ENCODE measurements at places on chromosomes 13 and 19.

DNA sequence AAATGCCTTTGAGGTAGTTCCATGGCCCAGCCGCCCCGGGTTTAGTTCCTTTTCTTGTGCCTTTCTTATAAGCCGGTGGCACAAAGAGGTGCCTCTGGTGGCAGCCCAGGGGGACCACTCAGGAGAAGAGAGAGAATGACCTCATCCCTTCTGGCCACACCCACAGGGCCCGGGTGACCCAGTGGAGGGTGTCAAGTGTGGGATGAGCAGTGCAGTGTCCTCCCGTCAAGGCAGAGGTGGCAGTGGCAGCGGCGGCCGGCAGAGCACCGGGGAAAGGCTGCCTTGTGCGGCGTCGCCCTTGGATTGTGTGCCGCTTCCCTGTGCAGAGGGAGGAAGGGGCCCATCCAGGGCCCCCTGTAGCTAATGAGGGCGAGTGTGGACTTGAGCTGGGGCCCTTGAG, 47.9 kb downstream of the KDM4B start:
- H3K4me1 ChIP-seq, result peaks cover 6% of the 10 kb centered on the region
- no peak overlapping the region for H3K4me3 ChIP-seq
- no peaks in the 10 kb centered on the region for H3K27me3 ChIP-seq
- no peak for DNase-seq
- H3K36me3 ChIP-seq, result peaks cover 3% of the 10 kb centered on the region
- H3K27ac ChIP-seq, result no peak overlapping the region

GRCh38 chr13:36920616-36921185, 663 bp upstream of the SMAD9 start:
- H3K4me3 ChIP-seq, result peak overlapping the region; percentile 70
- H3K36me3 ChIP-seq, result no peaks in the 10 kb centered on the region
- no peak for DNase-seq
- peaks cover 4% of the 10 kb centered on the region for H3K4me1 ChIP-seq

- peaks cover 5% of the 10 kb centered on the region for H3K4me1 ChIP-seq
- H3K27ac ChIP-seq, result no peak overlapping the region
Measured at GRCh38 chr13:98652721-98653462, 76.0 kb upstream of the STK24 start.

DNA sequence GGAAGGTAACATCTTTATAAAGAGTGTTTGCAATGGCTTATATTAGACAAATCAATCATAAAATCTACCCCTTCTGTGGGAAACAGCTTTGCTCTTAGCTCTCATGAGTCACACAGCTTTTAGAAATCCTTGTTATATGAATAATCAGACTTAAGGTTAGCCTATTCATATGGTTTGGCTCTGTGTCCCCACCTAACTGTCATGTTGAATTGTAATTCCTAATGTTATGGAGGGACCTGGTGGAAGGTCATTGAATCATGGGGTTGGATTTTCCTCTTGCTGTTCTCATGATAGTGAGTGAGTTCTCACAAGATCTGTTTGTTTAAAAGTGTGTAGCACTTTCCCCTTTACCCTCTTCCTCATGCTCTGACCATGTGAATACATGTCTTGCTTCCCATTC, 704.2 kb upstream of the KLHL1 start:
- no peak overlapping the region for H3K4me3 ChIP-seq
- no peak for DNase-seq
- no peaks in the 10 kb centered on the region for H3K27me3 ChIP-seq
- H3K4me1 ChIP-seq, result no peaks in the 10 kb centered on the region

GRCh38 chr13:102020611-102021216, 381.1 kb downstream of the FGF14 start:
- H3K27ac ChIP-seq, result no peak overlapping the region
- H3K36me3 ChIP-seq, result no peaks in the 10 kb centered on the region
- no peaks in the 10 kb centered on the region for H3K4me1 ChIP-seq
- DNase-seq, result no peak
- H3K27me3 ChIP-seq, result no peaks in the 10 kb centered on the region
- no peak overlapping the region for H3K4me3 ChIP-seq

DNA sequence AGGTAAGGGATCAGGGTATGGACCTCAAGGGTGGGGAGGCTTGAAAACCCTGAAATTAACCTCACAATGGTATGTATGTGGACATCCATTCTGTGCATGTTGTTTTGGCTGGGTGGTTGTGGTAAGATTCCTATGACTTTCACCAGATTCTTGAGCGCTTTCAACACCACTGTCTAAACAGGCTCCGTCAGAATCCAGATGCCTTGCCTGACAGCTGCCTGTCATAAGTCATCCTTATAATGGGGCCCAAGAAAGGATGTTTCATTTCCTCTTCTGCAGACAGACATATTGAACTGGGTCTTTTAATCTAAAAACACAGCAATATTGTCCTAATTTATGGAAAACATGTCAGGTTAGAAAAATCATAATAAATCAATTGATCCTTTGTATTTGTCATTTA, 41.3 kb downstream of the ALOX5AP start:
- no peaks in the 10 kb centered on the region for H3K36me3 ChIP-seq
- DNase-seq, result no peak
- peaks cover 21% of the 10 kb centered on the region for H3K4me1 ChIP-seq
- no peaks in the 10 kb centered on the region for H3K27me3 ChIP-seq
- no peak overlapping the region for H3K4me3 ChIP-seq
- H3K27ac ChIP-seq, result no peak overlapping the region

GRCh38 chr19:46691104-46691503, 25.8 kb downstream of the PRKD2 start:
- no peaks in the 10 kb centered on the region for H3K4me1 ChIP-seq
- H3K27ac ChIP-seq, result no peak overlapping the region
- no peak overlapping the region for H3K4me3 ChIP-seq
- H3K36me3 ChIP-seq, result peaks cover 57% of the 10 kb centered on the region

- H3K4me3 ChIP-seq, result no peak overlapping the region
- no peaks in the 10 kb centered on the region for H3K27me3 ChIP-seq
- peaks cover 65% of the 10 kb centered on the region for H3K4me1 ChIP-seq
- peaks cover 54% of the 10 kb centered on the region for H3K36me3 ChIP-seq
- no peak for DNase-seq
Measured at GRCh38 chr13:111165241-111166010, 50.3 kb downstream of the ARHGEF7 start.

GRCh38 chr13:74575729-74576125, 441.5 kb upstream of the KLF12 start:
- H3K36me3 ChIP-seq, result no peaks in the 10 kb centered on the region
- peaks cover 8% of the 10 kb centered on the region for H3K4me1 ChIP-seq
- peak; percentile 57 for DNase-seq

- H3K27me3 ChIP-seq, result no peaks in the 10 kb centered on the region
- H3K4me1 ChIP-seq, result peaks cover 34% of the 10 kb centered on the region
- no peak for DNase-seq
- peaks cover 9% of the 10 kb centered on the region for H3K36me3 ChIP-seq
- no peak overlapping the region for H3K4me3 ChIP-seq
Measured at GRCh38 chr19:10766671-10767201, 48.9 kb downstream of the DNM2 start.

GRCh38 chr13:73844986-73845385, 289.2 kb downstream of the KLF12 start:
- peaks cover 19% of the 10 kb centered on the region for H3K36me3 ChIP-seq
- no peak for DNase-seq
- H3K27me3 ChIP-seq, result no peaks in the 10 kb centered on the region
- no peak overlapping the region for H3K4me3 ChIP-seq
- H3K27ac ChIP-seq, result no peak overlapping the region
- H3K4me1 ChIP-seq, result peaks cover 31% of the 10 kb centered on the region

DNA sequence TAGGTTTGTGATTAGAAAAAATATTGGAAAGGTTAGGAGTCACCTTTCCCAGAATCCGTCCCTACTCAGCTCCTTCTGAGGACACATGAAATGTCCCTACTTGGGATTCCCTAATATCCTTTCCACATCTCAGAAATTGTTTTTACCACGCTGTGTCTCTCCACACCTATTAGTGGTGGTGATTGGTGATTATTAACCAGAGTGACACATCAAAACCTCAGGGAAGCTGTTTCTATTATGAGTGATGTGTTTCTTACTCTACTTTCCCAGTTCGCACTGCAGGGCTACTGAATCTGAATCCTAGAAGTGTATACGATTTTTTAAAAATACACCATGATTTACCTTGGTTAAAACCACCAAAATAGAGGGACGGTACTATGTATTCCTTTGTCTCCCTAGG, 460.8 kb downstream of the TBC1D4 start:
- no peaks in the 10 kb centered on the region for H3K36me3 ChIP-seq
- H3K4me3 ChIP-seq, result no peak overlapping the region
- H3K27ac ChIP-seq, result no peak overlapping the region
- no peaks in the 10 kb centered on the region for H3K4me1 ChIP-seq
- peaks cover 4% of the 10 kb centered on the region for H3K27me3 ChIP-seq

DNA sequence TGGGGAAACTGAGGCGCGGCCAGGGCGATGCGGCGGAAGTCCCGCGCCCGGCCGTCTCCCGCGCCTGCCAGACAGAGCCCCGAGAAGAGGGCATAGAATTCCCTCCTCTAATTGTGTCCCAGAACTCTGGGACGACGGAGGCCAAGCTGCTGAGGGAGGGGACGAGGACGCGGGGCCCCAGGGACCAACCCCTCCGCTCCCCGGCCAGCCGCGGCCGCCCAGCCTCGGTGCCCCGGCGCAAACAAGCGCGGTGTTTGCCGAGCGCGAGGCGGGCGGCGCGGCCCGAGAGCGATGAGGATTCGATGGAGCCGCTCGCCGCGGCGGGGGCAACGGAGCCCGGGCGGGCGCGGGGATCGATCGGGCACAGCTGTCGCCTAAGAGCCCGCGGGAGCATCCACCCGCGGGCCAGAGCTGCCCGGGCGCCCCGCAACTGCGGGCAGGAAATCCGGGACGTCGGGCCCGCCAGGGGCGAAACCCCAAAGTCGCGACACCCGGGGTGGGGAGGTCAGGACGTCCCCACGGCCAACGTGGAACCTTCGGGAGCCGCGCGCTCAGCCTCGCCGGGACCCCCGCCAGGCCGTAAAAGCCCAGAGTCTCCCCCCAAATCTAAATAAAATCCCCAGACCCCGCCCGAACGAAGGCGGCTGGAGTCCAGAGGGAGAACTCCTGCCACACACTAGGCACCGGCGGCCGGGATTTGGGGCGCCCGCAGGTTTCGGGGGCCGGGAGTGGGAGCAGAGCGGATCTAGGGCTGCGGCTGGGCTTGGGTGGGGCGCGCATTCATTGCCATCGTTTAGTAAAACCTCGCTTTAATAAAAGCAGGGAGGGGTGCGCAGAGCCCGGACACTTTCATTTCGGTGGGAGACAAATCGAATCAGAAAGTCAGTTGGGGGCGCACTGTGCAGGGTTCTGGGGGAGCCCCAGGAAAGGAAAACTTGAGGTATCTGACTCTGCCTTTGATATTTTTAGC, 3.6 kb upstream of the ONECUT3 start:
- no peak overlapping the region for H3K4me3 ChIP-seq
- peaks cover 19% of the 10 kb centered on the region for H3K4me1 ChIP-seq
- DNase-seq, result no peak
- no peak overlapping the region for H3K27ac ChIP-seq

DNA sequence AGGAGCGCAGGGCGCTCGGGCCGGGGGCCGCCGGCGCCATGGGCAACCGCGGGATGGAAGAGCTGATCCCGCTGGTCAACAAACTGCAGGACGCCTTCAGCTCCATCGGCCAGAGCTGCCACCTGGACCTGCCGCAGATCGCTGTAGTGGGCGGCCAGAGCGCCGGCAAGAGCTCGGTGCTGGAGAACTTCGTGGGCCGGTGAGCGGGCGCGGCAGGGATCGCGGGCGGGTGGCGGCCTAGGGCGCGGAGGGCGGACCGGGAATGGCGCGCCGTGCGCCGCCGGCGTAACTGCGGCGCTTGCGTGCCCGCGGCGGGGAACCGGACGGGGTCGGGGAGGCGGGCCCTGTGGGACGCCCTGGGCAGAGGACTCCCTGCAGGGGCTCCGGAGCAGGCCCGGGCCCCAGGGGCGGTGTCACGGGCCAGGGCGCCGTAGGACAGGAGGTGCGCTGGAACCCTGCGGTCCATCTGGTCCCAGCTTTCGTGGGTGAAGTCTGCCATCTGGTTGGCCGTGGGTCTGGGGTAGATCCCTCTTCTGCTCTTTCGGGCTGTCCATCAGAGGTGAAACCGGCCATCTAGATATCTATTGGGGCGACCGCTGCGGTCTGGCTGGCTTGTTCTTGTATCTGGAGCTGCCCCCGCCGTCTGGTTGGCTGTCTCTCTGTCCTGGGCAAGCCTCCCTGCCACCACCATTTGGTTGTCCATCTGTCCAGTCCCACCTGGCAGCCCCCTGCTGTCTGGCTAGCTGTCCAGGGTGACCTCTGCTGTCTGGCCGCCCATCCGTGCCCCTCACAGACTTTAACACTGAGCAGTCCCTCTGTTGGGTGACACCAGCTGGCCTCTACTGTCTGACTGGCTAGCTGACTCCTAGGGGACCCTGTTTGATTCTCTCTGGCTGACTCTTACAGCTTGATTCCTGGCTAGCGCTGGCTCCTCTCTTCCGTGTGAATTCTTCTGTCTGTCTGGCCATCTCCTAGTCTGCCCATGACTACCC, 622 bp downstream of the DNM2 start:
- peak overlapping the region; percentile 88 for H3K27ac ChIP-seq
- H3K27me3 ChIP-seq, result no peaks in the 10 kb centered on the region

GRCh38 chr19:5536337-5536894, 31.3 kb downstream of the TINCR start:
- H3K4me1 ChIP-seq, result no peaks in the 10 kb centered on the region
- no peak overlapping the region for H3K27ac ChIP-seq
- peaks cover 8% of the 10 kb centered on the region for H3K36me3 ChIP-seq
- DNase-seq, result no peak
- H3K27me3 ChIP-seq, result peaks cover 20% of the 10 kb centered on the region

DNA sequence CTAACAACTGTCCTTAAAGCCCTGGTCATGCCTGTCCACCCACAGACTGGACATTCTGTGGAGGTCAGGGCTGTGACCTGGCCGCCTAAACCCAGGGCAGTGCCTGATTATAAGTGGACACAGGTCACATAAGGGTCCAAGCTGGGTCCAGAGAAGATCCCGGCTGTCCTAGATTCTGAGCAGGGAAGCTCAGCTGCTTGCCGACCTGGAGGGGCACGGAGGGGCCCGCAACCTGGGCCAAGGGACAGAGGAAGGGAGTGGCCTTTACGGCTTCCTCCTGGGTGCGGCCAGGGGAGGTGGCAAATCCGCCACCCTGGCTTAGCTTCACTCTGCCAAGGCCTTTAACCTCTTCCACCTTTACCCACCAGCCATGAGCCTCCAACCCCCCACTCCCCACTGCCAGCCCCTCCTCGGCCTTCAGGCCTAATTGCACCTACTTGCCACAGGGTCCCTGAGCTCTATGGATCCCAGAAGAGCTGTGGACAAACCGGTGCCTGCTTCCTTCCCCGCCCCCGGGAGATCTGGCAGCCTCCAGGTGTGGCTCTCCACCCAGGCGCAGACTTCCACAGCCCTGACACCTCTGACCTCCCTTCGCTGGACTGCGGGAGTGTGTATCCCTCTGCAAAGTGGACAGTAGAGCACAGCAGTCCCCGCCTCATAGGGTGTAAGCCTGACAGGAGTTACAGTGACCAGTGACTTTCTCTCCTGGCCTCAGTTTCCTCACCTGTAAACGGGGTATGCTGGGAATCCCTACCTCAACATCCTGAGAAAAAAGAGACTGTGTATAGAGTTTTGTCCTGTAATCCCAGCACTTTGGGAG, 1.7 kb downstream of the CD320 start:
- no peaks in the 10 kb centered on the region for H3K27me3 ChIP-seq
- H3K36me3 ChIP-seq, result peaks cover 30% of the 10 kb centered on the region
- H3K27ac ChIP-seq, result peak overlapping the region; percentile 96
- H3K4me1 ChIP-seq, result peaks cover 30% of the 10 kb centered on the region

- peaks cover 3% of the 10 kb centered on the region for H3K4me1 ChIP-seq
- peaks cover 7% of the 10 kb centered on the region for H3K27me3 ChIP-seq
- no peak for DNase-seq
- no peak overlapping the region for H3K27ac ChIP-seq
- H3K4me3 ChIP-seq, result no peak overlapping the region
Measured at GRCh38 chr19:53782698-53783097, 41.4 kb downstream of the NLRP12 start.

- no peak for DNase-seq
- H3K27me3 ChIP-seq, result no peaks in the 10 kb centered on the region
- no peaks in the 10 kb centered on the region for H3K4me1 ChIP-seq
- H3K4me3 ChIP-seq, result no peak overlapping the region
- H3K27ac ChIP-seq, result no peak overlapping the region
Measured at GRCh38 chr19:29499261-29499920, 26.4 kb upstream of the VSTM2B start.
